ENCODE measurements at places on chromosomes 12 and 14.

- no peak for DNase-seq
Measured at GRCh38 chr12:47816403-47817271, 3.1 kb downstream of the HDAC7 start.

DNA sequence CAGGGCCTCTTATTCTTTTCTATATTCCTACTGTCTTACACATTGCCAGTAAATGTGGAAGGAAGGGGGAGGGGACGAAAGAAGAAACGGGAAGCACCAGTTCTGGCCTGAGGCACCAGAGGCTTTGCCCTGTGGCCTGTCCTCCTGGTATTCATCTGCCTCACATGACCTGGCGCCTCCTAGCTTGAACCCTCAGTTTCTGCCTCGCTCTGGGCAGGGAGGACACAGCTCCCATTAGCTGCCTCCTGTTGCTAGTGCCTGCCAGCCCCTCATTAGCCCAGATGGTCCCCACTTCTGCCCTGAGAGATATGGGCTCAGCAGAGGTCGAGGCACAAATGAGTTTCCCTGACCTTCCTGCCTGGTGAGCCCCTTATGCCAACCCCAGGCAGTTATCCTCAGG, 3.0 kb upstream of the PLEKHG6 start:
- DNase-seq: no peak

DNA sequence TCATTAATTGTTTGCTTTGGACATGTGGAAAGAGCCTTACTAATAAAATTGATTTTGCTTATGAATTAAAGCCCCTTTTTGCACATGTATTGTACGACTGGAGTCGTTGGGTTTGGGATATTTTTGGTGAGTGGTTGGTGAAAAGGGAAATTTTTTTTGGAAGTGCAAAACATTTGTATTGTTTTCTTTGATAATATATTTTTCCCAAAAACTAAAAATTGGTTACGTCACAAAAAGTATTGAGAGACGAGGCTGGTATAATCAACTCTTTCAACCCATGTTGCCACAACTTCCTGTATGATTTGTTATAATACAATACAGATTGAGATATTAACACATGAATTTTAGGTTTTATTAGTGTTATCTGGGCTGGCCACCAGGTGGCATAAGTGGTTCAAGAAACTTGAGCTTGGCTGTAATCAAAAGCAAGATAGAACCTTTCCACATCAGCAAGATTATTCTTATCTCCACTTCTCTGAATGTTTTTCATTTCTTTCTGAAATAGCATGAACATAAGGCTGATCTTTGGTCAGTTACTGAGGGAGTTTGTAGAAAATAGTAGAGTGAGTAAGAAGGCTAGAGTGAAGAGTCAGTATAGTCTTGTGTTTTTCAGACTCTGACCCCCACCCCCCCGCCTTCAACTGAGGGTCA, 8.7 kb downstream of the NGDN start:
- peak; percentile 44 for DNase-seq

DNA sequence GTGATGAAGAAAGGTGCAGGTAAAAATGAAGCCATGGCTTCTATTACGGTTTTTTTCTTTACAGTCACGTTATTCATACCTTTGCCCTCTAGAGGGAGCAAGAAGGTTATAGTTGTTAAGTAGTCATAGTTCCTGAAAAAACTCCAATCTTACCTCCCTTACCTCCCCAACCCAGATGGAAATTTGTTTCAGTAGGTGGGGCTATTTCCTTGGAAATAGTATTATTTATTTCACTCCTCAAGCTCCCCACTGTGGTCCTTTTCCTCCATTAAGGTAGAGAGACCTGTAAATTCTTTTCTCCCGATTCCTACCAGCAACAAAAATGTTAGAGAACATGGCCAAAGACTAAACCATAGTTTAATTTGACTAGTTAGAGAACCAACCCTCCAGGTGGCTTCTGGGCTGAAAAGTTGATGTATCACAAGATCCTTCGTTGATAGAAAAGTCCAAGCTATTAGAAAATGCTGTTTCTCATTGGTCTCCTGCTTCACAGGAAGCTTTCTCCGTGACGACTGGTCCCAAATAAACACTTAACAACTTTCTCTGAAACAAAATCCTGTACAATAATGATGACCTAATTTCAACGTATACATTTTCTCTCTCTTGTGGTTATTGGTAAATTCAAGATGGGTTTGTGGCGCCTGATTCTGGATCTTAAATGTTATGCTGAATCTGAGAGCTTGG, 43.5 kb downstream of the TMX1 start:
- peak; percentile 16 for DNase-seq
